Hematopoietic multipotent progenitor cell treated with erythropoietin and hydrocortisone succinate and interleukin-3 and kit ligand, for 8 days (in vitro differentiated cells): ENCODE measurements at places on chromosomes 5 and 9.

DNA sequence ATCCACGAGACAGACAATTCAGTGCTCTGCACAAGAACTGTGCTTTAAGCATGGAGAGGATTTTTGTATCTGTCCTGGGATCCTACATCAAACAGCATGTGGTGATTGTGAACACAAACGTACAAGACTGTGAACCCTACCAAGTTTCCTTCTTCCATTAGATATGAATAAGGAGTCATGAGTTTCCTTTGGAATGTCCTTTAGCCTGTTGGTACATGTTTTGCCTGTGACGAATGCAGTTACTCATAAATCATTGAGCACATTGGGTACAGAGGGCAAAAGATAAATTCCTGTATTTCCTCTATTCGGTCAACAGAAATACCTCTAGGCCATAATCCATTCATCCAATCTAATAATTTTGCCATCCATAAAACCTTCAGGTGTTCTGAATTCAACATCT, 61.5 kb downstream of the FXN start:
- DNase-seq = no peak

DNA sequence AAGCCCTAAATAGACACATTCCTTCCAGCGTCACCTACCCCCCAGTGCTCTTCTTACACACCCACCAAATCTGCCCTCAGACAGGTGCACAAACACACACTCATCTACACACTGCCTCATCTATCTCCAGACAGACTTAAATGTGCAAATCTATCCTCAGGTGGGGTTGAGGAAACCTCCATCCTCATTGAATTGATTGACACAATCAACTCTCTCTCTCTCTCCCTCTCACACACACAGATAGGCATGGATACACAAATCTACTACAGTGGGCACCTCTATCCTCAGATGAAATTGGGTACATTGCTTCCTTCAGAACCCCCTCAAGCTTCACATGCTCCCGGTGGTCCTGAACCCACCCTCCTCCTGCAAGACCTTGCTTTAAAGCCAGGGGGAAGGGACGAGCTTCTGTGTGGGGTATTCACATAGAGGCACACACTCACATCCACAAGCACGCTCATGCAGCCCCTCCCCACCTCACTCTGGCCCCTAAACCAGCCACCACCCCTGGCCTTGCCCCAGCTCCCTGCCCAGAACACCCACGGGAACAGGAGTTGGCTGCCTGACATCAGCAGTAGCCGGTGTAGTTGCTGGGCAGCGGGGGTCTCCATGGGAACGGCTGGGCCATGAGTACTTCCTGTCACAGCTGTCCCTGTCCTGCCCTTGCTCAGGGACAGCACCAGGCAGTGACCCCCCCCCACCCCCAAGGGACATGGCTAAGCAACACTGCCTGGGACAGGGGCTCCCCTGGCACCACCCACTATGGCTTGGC, 22.8 kb downstream of the PCDH1 start:
- DNase-seq = no peak

DNA sequence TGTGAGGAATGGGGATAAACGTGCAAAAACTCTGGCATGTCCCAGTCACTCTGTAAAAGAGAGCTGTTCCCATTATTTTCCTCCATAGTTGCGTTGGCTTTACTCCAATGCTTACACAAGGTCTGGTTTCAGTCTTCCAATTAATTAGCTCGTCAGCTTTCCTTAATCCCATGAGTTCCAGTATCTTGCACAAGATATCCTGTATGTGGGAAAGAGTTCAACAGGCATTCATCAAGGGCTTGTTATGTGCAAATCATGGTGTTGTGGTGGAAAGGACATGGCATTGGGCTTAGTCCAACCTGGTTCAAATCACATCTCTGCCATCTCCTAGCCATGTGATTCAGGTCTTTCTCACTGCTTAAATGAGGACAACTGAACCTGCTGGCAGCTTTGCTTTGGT, 77.5 kb upstream of the PANK3 start:
- no peak for DNase-seq

DNA sequence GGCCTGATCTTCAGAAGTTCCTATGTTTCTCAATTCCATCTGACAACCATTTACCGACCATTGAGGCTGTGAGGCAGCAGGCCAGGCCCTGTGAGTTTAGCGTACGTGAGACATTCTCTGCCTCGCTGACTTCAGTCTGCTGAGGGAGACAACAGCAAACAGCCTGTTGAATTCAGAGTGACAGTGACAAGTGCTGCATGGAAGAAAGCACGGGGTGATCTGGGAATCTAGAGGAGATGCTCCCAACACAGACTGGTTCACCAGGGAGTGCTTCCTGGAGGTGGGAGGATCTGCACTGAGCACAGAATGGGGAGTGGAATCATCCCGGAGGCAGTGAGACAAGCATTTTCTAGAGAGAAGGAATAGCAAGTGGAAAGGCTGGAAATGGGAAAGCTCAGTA, 10.0 kb upstream of the DDX41 start:
- no peak for DNase-seq

GRCh38 chr9:7150153-7150890, 392.5 kb downstream of the KDM4C start:
- peak; percentile 81 for DNase-seq

GRCh38 chr9:95772320-95773052, 103.0 kb upstream of the ERCC6L2 start:
- DNase-seq = no peak

GRCh38 chr5:231661-232060, 13.5 kb downstream of the SDHA start:
- DNase-seq = no peak

- no peak for DNase-seq
Observed at GRCh38 chr9:129666575-129666974, 1.1 kb downstream of the PRRX2 start.

DNA sequence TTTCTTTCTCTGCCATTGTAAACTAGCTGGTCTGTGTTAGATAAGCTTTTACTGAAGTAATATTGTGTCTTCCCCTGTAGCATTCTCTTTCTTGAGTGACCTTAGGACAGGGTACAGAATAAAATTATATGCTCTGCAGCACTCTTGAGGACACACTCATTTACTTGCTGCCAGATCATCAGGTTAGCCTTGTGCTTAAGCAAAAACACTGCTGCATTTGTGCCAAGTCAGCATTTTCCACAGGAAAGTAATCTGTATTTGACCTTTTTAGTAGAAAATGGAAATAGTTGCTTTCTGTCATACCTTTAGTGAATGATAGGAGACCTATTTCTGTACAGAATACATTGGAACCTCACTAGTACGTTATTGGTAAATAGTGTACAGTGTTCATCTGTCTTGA, 54.2 kb downstream of the LMNB1 start:
- DNase-seq = no peak

GRCh38 chr5:176762489-176762888, 47.9 kb upstream of the UNC5A start:
- no peak for DNase-seq

DNA sequence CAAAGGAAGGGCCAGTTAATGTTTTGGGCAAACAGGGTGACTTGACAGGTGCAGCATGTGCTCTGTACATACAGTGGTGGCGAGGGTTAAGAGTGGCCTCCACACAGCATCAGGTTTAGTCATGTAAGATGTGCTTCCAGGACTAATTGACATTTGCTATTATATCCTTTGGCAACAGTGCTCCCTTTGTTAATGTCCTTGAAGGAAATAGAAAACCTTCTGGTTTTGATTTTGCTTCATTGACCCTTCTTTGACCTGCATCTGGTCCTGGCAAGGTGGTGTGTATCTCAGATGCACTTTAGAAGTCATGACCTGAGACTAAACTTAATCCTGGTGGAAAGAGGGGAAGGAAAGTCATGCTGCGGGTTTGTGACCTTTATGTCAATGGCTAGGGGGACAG, 440.0 kb downstream of the ENC1 start:
- DNase-seq = no peak

- no peak for DNase-seq
Observed at GRCh38 chr5:62690421-62690820, 111.8 kb downstream of the LRRC70 start.

DNA sequence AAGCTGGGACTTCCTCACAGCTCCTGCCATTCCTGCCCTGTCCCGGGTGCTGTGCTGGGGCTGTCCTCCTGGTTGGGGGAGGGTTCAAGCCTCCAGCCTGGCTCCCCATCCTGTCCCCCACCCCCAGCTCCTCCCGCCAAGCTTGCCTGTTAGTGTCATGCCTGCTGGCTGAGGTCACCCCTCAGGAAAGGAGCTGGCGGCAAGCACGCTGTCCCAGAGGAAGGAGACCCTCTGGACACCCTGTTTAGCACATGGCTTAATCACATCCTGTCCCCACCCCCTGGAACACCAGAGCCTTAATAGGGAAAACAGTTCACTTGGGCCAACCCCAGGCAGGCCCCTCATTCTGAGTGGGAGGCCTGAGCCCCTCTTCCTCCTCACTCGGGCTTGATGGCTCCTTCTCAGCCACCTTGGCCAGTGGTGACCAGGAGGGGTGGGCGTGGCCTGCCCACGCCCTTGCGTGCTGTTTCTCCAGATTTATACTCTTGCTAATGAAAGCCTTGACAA, 9.2 kb upstream of the PHYHD1 start:
- no peak for DNase-seq

GRCh38 chr9:86774116-86774515, 173.2 kb downstream of the GAS1 start:
- DNase-seq = no peak

- no peak for DNase-seq
Observed at GRCh38 chr5:133924221-133924920, 44.1 kb downstream of the C5orf15 start.
